GM23338 (cell line): ENCODE measurements at places on chromosomes 1 and 21. TPM values are rescaled to one million over a fixed set of nuclear protein-coding genes. Genes with fewer than 3 reads are reported as not detected.

The SDHC gene
- total RNA-seq, result 84.4 and 126 TPM in 2 replicates

The DCST1 gene
- not detected in 2 replicates for total RNA-seq

The MNDA gene
- not detected in 2 replicates for total RNA-seq

The C1QA gene
- not detected in 2 replicates for total RNA-seq

The ATP1A4 gene
- 0.23 and 0.63 TPM in 2 replicates for total RNA-seq

The NLRP3 gene
- total RNA-seq, result 0.42 TPM in 1 of 2 replicates, not detected in the other

The AADACL4 gene
- not detected in 2 replicates for total RNA-seq

The SLAMF9 gene
- total RNA-seq, result not detected in 2 replicates

The MMEL1 gene
- 0.43 and 0.90 TPM in 2 replicates for total RNA-seq

The PRRX1 gene
- total RNA-seq, result not detected in 2 replicates

The MYCL gene
- 38.8 and 41.1 TPM in 2 replicates for total RNA-seq

The RNU1-4 gene
- total RNA-seq, result under 0.01 TPM in 1 of 2 replicates, not detected in the other

DNA sequence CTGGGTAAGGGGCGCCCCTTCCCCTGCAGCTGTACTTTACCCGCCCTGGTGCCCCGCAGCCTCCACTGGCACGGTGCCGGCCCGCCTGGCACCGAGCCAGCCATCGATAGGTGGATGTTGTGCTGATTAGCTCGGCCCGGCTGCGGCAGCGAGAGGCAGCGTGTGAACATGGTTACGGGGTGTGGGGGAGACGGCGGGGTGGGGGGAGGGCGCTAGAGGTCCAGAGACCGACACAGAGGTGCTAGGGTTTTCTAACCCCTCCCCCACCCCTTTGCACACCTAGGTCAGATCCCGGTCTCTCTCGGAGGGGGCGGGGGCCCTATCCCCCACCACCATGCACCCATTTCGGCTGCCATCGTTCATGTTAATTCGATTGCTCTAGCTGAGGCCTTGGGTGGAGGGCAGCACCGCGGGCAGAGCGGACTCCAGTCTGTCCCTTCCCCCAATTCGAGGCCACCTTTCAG lies 6.7 kb downstream of the EFNA4 start:
- no peak overlapping the region for H3K27ac ChIP-seq
- DNase-seq, result peak; percentile 38
- H3K4me1 ChIP-seq, result peaks cover 21% of the 10 kb centered on the region
- no peaks in the 10 kb centered on the region for H3K36me3 ChIP-seq
- peak overlapping the region; percentile 66 for H3K4me3 ChIP-seq
- peaks cover 30% of the 10 kb centered on the region for H3K27me3 ChIP-seq

DNA sequence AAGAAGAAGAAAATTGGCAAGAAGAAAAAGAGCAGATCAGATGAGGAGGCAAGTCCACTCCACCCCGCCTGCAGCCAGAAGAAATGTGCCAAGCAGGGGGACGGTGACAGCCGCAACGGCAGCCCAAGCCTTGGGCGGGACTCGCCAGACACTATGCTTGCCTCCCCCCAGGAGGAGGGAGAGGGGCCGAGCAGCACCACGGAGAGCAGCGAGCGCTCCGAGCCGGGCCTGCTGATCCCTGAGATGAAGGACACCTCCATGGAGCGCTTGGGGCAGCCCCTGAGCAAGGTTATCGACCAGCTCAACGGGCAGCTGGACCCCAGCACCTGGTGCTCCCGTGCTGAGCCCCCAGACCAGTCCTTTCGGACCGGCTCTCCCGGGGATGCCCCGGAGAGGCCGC lies 9.0 kb upstream of the SLC25A34 start:
- H3K27ac ChIP-seq, result no peak overlapping the region
- no peaks in the 10 kb centered on the region for H3K36me3 ChIP-seq
- no peak for DNase-seq
- H3K27me3 ChIP-seq, result no peaks in the 10 kb centered on the region
- H3K4me3 ChIP-seq, result no peak overlapping the region

- no peak overlapping the region for H3K27ac ChIP-seq
- H3K36me3 ChIP-seq, result no peaks in the 10 kb centered on the region
- peak; percentile 55 for DNase-seq
- H3K27me3 ChIP-seq, result no peaks in the 10 kb centered on the region
- peaks cover 59% of the 10 kb centered on the region for H3K4me1 ChIP-seq
- H3K4me3 ChIP-seq, result peak overlapping the region; percentile 28; the same call in 1 of the 2 replicates
These were observed 102.5 kb downstream of the TRABD2B start for GRCh38 chr1:47894410-47895278.

GRCh38 chr1:77824079-77824478 lies 44.6 kb downstream of the MIGA1 start:
- peak; percentile 9 for DNase-seq
- H3K27ac ChIP-seq, result no peak overlapping the region
- no peaks in the 10 kb centered on the region for H3K36me3 ChIP-seq
- no peaks in the 10 kb centered on the region for H3K4me1 ChIP-seq

DNA sequence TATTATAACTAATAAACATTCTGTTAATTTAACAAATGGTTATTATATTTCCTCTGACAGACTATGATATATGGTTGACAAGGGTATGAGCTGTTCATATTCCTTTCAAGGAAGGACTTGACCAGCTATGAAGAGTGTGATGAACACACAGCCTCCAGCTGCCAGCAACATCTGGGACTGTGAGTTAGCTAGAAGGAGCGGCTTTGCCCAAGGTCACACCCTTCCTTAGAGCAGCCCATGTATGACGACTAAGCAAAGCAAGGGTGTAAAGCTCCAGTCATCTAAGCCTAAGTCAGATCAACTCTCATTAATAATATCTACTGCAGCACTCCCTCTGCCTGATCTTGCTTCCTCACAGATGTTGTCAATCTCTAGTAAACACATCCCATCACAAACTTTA lies 355.4 kb downstream of the PLPP3 start:
- H3K4me3 ChIP-seq, result no peak overlapping the region
- no peak overlapping the region for H3K27ac ChIP-seq
- no peaks in the 10 kb centered on the region for H3K36me3 ChIP-seq
- no peaks in the 10 kb centered on the region for H3K27me3 ChIP-seq
- DNase-seq, result no peak

GRCh38 chr1:56866656-56867055 lies 12.1 kb downstream of the C8A start:
- no peaks in the 10 kb centered on the region for H3K4me1 ChIP-seq
- no peak overlapping the region for H3K4me3 ChIP-seq
- no peaks in the 10 kb centered on the region for H3K36me3 ChIP-seq
- no peak for DNase-seq
- no peak overlapping the region for H3K27ac ChIP-seq
- no peaks in the 10 kb centered on the region for H3K27me3 ChIP-seq

GRCh38 chr21:32452641-32453040 lies 40.1 kb downstream of the EVA1C start:
- no peak overlapping the region for H3K27ac ChIP-seq
- no peaks in the 10 kb centered on the region for H3K4me1 ChIP-seq
- DNase-seq, result no peak
- H3K36me3 ChIP-seq, result no peaks in the 10 kb centered on the region

GRCh38 chr1:88523854-88524528 lies 160.1 kb upstream of the PKN2 start:
- H3K4me1 ChIP-seq, result no peaks in the 10 kb centered on the region
- no peak overlapping the region for H3K27ac ChIP-seq
- H3K36me3 ChIP-seq, result 0 out of 2 replicates have a peak, but pooled peaks cover 3% of the 10 kb centered on the region
- no peak overlapping the region for H3K4me3 ChIP-seq

GRCh38 chr1:149888999-149889289 lies 10.4 kb upstream of the BOLA1 start:
- H3K4me3 ChIP-seq, result peak overlapping the region; percentile 81
- no peaks in the 10 kb centered on the region for H3K36me3 ChIP-seq
- H3K27me3 ChIP-seq, result no peaks in the 10 kb centered on the region
- peak overlapping the region; percentile 98 for H3K27ac ChIP-seq

DNA sequence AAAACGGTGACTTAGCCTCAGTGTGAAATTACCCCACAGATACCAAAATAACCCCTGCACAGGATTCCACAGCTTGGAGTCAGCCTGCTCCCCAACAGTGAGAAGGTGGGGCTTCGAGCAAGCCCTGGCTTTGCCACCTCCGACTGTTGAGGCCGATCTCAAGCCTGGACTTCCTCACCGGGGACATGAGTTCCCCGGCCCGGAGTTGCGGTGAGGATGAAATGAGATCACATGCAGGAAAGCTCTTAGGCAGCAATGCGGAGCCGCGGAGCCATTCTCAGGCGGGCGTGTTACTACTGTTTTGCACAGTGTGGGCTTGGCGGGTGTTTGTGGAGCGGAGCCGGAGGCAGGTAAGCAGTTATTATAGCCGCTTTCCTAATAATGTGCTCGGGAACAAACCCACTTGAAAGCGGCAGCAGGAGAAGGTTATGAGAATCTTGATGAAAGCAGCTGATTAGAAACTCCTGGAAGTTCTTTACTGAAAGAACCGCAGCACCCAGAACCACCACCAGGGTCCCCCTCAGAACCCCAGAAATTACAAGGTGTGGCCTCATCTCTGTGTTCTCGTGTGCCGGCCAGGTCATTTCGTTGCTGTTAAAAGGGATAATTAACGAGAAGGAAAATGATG lies 3.9 kb upstream of the CLSTN1 start:
- H3K4me3 ChIP-seq, result no peak overlapping the region
- H3K4me1 ChIP-seq, result peaks cover 16% of the 10 kb centered on the region
- peak overlapping the region; percentile 66; the same call in 1 of the 2 replicates for H3K27ac ChIP-seq
- DNase-seq, result peak; percentile 83
- peaks cover 31% of the 10 kb centered on the region for H3K27me3 ChIP-seq

DNA sequence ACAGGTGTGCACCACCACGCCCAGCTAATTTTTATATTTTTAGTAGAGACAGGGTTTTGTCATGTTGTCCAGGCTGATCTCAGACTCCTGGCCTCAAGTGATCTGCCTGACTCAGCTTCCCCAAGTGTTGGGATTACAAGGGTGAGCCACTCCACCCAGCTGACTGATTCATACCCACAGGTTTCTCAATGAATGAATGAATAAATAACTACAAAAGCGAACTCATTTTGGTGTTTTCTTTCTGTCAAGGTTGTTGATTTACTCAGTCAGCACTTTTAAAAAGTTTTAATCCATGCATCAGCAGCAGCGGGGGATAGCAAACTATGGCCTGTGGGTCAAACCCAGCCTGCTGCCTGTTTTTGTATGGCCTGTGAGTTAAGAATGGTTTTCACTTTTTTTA lies 217.5 kb downstream of the FAF1 start:
- no peaks in the 10 kb centered on the region for H3K4me1 ChIP-seq
- H3K4me3 ChIP-seq, result no peak overlapping the region
- no peak for DNase-seq
- no peaks in the 10 kb centered on the region for H3K27me3 ChIP-seq
- no peak overlapping the region for H3K27ac ChIP-seq

DNA sequence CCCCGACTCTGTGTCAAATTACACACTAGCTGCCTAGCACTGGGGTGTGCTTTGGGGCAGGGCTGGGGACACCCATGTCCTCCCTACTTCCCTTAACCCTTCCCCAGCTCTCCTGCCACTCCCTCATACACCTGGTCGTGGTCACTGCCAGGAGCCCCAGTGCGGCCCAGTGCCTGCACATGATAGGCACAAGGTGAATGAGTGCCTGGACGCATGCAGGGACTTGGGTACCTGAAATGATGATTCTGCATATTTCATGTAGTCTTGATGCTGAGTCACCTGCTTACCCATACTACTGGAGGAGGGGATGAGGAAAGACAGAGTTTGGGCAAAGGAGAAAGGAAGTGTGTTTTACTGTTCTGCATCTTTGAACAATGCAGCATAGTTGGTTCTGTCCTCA lies 1.5 kb upstream of the VANGL2 start:
- H3K4me3 ChIP-seq, result 0 out of 2 replicates have a peak overlapping the region, but pooled peaks have one; percentile 26
- H3K27ac ChIP-seq, result peak overlapping the region; percentile 99; the same call in 1 of the 2 replicates
- H3K36me3 ChIP-seq, result no peaks in the 10 kb centered on the region
- no peaks in the 10 kb centered on the region for H3K27me3 ChIP-seq

GRCh38 chr1:236830116-236830515 lies 35.0 kb downstream of the MTR start:
- no peak for DNase-seq
- 0 out of 2 replicates have a peak, but pooled peaks cover 13% of the 10 kb centered on the region for H3K36me3 ChIP-seq
- H3K4me3 ChIP-seq, result no peak overlapping the region
- no peak overlapping the region for H3K27ac ChIP-seq
- no peaks in the 10 kb centered on the region for H3K4me1 ChIP-seq

DNA sequence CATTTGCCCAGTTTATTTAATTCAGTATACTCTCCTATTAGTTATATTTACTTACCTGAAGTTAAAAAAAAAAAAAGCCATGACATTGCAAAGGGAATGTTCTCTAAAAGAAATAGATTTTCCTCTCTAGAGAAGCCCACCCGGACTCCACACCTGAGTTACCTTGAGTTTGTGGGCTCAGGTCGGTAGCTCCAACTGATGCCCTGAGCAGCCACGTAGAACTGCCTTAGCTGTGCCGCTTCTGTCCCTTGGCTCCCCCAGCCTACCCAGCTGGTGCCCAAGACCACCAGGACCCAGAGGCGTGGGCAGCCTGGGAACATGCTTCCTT lies 250 bp downstream of the F5 start:
- no peak overlapping the region for H3K27ac ChIP-seq
- no peaks in the 10 kb centered on the region for H3K27me3 ChIP-seq
- peaks cover 4% of the 10 kb centered on the region; the same call in 1 of the 2 replicates for H3K4me1 ChIP-seq
- DNase-seq, result no peak
- H3K36me3 ChIP-seq, result no peaks in the 10 kb centered on the region

DNA sequence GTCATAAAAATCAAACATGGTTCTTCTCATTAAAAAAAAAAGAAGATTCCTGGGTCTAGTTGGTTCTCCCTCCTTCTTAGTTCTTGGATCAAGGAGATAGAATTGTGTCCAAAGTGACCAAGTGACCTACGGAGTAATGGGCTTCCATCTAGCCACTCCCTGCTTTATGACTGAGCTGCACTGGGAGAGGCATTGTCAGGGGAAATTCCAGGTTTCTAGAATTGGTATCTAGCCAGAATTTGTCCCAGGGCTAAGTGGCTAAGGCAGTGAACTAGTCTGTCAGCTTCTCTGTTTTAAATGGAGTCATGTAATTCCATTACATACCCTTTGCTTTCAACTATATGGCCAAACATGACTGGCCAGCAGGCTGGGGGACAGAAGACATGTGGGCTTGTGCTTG lies 40.1 kb upstream of the ERG start:
- no peak for DNase-seq
- no peaks in the 10 kb centered on the region for H3K36me3 ChIP-seq
- no peaks in the 10 kb centered on the region for H3K27me3 ChIP-seq
- H3K4me3 ChIP-seq, result no peak overlapping the region
- H3K27ac ChIP-seq, result no peak overlapping the region
